ENCODE measurements at places on chromosomes 2 and 18. TPM values are rescaled to one million over a fixed set of nuclear protein-coding genes. Genes with fewer than 3 reads are reported as not detected.
A peak's percentile ranks its signal among the peaks of the same experiment; 100 is the strongest.

- DNase-seq = peak; percentile 1
These were observed 30.3 kb upstream of the SLC30A6 start for GRCh38 chr2:32135409-32135808.

- no peak for DNase-seq
These were observed 186.6 kb downstream of the GBX2 start for GRCh38 chr2:235981631-235982030.

CYS1 gene
- 15.6 TPM for polyA plus RNA-seq

DNA sequence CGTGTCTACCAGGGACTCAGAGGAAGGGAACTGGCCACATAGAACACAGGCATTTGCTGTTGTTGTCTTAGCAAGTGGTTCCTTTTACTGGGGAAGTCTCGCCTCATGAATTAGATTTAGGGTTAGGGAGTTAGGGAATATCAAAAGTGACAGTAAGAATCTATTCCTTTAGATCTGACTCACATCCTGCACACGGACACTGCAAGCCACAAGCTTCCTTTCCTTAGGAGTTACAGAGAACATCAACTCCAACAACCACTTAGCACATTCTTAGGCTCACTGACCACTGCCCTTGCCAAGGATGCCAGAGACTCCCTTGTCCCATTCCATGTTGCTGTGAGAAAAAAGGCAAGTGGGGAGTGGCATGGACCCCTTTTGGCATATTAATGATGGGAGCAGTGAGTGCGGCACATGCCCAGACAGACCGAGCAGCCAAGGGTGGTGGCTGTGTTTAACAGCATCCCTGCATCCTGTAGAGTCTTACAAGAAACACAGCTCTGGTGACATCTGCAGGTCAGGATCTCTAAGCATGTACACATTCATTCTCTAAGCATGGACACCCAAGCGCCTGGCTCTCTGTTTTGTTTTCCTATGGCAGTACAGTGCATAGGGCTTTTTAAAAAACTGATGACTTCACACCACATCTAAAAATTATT is 745.6 kb upstream of the RAB6C start:
- DNase-seq = no peak
